ENCODE measurements at places on chromosomes 1 and 21.

DNA sequence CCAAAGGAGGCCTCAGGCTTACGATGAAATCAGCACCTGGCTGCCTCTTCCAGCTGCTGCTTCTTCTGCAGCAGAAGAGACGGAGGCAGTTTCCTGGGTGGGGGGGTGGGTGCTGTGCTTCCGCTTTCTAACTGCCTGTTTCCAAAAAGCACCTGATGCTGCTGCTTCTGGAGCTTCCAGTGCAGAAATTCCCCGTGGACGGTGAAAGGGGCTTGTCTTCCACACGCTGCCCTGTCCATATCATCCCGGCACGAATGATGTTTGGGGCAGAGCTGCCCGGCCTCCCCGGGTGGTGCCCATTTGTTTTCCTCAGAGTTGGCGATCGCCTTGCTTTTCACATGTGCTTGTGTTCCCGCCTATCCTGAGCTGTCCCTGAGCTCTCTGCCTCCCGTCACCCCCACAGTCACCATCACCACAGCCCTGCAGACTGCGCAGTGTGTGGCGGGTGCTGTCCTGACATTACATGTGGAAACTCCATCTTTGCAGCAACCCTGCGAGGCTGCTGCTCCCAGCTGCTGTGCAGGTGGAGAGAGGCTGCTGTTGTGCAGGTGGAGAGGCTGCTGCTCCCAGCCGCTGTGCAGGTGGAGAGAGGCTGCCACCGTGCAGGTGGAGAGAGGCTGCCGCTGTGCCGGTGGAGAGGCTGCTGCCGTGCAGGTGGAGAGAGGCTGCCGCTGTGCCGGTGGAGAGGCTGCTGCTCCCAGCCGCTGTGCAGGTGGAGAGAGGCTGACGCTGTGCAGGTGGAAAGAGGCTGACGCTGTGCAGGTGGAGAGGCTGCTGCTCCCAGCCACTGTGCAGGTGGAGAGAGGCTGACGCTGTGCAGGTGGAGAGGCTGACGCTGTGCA, 1.8 kb downstream of the TTLL10 start:
- DNase-seq = no peak

DNA sequence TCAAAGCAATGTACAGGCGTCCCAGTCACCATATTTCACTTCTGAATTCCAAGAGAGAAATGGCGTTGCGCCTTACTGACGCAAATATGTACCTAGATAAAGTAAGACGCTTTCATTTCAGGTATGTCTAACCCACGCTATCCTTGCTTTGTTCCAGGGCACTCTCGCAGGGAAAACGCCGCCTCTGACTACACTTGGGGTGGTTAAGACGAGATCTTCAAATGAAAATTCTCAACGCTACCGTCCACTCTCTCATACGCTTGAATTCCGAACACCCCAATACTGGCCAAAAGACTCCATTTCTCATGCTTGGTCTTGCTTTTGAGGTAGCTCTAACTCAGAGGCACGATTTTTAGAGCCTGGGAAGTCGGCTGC, 736 bp upstream of the ZMPSTE24 start:
- DNase-seq = no peak

GRCh38 chr1:94989911-94990473, 63.1 kb upstream of the CNN3 start:
- DNase-seq = no peak

- DNase-seq = no peak
Measured at GRCh38 chr1:176111835-176112234, 95.3 kb downstream of the COP1 start.

DNA sequence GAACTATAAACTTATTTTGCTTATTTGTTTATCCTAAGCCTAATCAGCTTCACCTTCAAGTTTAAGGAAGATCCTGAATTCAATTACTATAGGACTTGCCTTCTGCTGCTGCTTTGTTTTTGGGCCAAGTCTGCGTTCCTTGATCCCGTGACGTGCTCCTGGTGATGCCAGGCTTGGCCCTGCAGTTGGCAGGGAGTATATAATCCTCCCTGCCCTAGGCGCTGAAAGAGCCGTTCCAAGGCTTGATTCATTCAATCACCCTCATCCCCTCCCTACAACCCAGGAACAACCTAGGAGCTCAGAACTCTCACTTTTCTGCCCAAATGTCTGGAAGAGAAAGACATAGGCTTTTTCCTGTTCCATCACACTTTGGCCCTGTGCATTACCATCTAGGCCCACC, 12.4 kb upstream of the LRRN2 start:
- no peak for DNase-seq

DNA sequence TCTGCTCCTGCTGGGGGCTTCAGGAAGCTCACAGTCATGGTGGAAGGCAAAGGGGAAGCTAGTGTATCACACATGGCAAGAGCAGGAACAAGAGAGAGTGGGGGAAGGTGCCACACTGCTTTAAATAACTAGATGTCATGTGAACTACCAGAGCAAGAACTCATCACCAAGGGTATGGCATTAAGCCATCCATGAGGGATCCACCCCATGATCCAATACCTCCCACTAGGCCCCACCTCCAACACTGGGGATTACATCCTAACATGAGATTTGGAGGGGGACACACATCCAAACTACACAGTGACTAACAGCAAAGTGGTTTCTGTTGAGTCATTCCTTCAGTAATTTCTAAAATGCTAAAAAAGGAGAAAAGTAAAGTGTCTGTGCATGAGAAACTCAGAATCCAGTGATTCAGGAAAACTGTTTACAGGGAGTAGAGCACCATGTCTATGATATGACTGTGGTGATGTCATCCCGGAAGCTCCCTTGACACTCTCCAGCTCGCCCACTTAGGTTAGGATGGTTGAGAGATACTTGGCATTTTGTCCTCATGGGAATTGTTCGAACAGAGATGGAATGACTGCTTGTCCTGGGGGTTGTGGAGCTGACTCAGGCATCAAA, 50.3 kb downstream of the CHD1L start:
- DNase-seq = no peak

DNA sequence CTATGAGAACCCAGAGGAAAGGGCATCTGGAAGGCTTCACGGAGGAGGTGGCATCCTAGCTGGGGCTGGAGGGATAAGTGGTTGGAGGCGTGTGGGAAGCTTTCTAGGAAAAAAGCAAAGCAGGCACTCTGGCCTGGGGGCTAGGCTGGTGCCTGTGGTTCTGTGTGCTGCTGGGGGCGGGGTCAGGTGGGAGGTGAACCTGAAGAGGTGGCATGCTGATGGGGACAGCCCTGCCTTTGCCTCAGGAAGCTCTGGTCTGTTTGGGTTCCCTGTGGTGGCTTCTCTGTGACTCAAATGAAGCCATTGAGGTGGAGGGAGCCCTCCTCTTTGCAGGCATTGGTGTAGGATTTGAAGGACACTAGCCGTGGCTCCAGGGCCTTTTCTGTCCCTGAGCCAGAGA, 221.6 kb upstream of the POU3F1 start:
- DNase-seq = no peak

DNA sequence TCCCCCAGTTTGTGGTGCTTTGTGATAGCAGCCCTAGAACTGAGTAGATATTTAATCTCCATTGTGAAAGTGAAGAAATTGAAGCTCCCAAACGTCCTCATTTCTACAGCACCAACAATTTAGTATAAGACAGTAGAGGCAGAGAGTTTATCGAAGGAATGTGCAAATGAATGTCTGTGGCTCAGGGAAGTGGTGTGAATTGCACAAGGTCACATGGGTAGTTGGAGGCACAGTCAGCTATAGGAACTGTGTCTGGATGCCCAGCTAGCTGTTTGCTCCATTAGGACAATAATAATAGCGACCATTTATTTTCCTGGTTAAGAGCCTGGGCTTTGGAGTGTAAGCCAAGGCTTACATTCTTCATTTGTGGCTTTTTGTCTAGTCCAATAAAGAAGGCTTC, 144.4 kb upstream of the USP24 start:
- no peak for DNase-seq

- no peak for DNase-seq
Measured at GRCh38 chr21:42678618-42679295, 25.3 kb downstream of the PDE9A start.

DNA sequence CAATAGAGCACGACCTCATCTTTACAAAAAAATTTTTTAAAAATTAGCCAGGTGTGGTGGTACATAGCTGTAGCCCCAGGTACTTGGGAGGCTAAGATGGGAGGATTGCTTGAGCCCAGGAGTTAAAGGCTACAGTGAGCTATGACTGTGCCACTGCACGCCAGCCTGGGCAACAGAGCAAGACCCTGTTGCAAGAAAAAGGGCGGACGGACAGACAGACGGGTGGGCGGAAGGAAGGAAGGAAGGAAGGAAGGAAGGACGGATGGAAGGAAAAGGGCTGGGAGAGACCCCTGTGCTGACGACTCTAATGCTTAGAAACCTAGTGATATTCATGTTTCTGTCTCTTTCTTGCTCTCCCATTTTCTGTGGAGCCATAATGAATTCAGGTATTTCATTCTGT, 14.4 kb downstream of the PI4KB start:
- DNase-seq = no peak

- DNase-seq = no peak
Measured at GRCh38 chr1:209646558-209646957, 5.7 kb downstream of the LAMB3 start.

DNA sequence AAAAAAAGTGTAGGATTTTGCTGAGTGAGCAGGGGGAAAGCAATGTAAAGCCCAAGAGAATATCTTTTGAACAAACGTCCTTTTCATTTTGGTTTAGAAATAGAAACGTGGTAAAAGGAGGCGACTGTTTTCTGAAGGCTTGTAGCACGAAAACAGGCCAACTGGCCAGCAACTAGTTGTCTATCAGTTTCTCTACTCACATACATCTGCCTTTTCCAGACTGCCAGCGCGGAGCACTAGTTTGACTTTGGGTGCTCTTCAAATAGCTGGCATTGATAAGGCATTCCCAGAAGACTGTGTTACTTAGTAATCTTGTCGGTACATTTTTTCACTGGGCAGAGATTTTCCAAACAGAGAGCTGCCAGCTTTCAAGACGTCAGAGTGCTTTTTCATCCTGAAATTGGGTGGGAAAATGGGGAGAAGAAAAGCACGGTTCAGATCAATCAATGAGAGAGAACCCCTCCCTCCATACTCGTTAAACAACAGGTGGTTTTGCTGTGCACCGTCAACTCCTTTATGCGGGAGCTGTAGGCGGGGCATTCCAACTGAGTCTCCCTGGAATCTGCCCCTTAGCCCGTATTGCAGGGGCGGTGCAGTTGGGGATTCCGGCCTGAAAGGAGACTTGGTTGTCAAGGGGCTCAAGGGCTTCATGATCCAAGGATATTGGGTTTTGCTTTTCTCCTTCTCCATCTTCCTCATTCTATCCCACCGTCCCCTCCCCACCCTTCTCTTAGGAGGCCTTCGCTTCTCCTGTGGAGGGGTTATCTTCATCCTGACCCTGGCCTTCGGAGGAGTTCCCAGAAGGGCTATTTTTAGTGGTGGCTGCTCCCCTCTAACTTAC, 884 bp upstream of the LRRC8C start:
- DNase-seq = no peak

DNA sequence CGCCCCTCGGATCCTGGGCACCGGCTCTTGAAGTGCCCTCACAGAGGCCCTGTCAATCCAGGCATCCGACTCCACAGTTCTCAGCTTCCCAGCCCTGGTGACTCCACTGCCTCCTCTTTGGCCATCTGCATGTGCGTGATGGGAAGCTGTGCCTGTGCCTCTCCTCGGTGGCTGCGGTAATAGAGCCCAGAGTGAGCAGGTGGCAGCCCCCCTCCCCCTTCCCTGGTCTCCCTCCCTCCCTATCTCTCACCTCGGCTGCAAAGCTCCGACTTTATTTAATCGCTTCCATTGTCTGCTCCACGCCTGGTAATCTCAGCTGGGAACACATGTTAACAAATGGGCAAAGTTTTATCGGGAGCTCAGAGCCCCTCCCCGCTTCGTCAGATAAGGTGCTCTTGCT, 91.9 kb downstream of the IGSF21 start:
- DNase-seq = no peak

DNA sequence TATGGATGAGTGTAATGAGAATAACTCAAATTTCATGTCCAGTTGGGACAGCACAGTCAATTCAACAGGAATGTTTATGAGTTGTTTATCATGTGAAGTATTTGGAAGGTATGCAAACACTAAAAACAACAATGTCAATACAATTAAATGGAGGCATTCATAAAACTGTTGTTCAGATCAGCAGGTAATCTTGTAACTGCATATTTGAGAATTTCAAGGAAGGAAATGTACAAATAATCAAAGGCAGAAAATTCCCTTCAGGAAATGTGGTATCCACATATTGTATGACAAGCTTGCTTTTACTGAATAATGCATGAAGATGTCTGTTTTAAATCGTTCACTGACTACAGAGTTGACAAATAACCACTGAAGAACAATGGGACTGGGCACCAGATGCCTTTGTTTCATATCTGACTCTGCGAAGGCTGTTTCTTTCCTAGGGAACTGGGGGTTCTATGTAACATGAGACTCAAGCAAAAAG, 198.3 kb downstream of the LTN1 start:
- no peak for DNase-seq

- DNase-seq = no peak
Measured at GRCh38 chr1:26546375-26546774, 16.8 kb downstream of the RPS6KA1 start.

GRCh38 chr1:213330281-213330680, 279.2 kb downstream of the RPS6KC1 start:
- no peak for DNase-seq

DNA sequence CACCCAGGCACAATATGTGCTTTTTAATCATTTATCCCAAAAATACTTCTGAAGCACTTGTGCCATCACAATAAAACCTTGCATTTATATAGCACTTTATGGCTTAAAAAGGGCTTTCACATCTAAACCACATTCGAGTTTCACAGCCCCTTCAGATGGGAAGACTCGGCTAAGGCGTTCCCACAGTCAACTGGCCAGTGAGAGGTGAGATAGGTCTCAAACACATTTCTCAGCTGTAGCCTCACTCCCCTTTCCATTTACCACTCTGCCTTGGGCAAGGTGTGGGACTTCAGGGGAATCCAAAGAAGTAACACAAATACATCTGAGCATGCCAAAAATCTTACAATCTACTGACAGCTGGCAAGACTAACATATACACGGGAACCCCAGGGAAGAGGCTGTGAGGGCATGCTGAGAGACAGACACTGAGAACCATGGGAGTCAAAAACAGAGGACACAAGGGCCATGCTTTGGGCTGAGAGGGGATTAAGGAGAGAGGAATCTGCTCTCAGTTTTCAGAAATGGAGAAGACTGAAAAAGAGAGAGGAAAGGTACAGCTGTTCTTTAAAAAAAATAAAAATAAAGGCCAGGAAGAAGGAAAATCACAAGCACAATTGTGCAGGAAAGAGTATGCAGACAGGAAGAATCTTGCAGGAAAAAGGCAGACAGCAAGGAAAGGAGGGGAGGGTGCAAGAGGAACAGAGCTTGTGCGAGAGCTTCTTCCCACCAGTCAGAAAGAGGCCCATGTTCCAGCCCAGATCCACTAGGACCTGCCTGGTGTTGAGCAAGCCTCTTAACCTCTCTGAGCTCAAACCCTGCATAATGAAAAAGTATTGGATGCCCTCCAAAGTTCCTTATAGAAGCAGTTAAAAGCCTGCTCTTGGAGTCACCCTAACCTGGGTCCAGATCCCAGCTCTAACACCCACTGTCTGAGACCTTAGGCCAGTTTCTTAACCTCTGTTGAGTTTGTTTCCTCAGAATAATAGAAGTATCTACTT, 73.5 kb downstream of the JAK1 start:
- no peak for DNase-seq

GRCh38 chr1:980602-981395, 1.1 kb downstream of the PERM1 start:
- no peak for DNase-seq

Measured in Jurkat, Clone E6-1 (cell line).